ENCODE measurements at places on chromosomes 16 and 17. TPM values are rescaled to one million over a fixed set of nuclear protein-coding genes. Genes with fewer than 3 reads are reported as not detected.

GRCh38 chr17:49063652-49064051 is 66.5 kb downstream of the IGF2BP1 start:
- no peaks in the 10 kb centered on the region for H3K4me1 ChIP-seq
- no peaks in the 10 kb centered on the region for H3K36me3 ChIP-seq
- DNase-seq = no peak

DNA sequence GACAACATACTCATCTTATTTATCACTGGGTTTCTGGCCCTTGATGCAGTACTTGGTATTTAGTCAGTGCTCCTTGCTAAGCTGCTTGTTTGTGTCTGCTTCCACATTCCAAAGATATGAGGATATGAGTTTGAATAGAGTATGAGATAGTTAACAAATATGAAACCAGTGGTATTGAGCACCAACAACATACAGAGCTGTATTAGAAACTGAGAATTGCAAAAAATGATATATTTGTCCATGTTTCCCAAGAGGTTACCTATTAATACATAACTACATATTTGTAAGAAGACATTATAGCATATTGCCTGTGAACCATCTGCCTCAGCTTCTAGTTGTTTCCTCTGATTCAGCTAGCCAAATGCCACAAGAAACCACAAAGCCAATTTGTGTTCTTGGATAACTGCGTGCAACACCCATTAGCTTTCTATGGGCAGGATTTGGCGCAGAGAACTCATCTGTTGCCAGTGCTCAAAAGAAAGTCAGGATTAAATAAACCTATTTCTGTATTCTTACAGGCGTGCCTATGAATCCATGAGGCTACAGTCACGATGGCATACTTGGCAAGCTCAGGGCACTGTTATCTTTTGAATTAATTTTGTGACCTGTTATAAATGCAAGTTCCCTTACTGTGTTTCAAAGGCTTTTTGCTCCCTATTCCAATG is 194.4 kb downstream of the MAP2K6 start:
- no peak for DNase-seq
- H3K36me3 ChIP-seq = no peaks in the 10 kb centered on the region
- H3K4me3 ChIP-seq = no peak overlapping the region
- no peak overlapping the region for H3K27ac ChIP-seq
- H3K27me3 ChIP-seq = no peaks in the 10 kb centered on the region

GRCh38 chr17:73401911-73402310 is 90.1 kb upstream of the CDC42EP4 start:
- H3K36me3 ChIP-seq = no peaks in the 10 kb centered on the region
- no peak overlapping the region for H3K4me3 ChIP-seq
- peak; percentile 80 for DNase-seq
- no peak overlapping the region for H3K27ac ChIP-seq
- H3K4me1 ChIP-seq = no peaks in the 10 kb centered on the region
- H3K27me3 ChIP-seq = no peaks in the 10 kb centered on the region

DNA sequence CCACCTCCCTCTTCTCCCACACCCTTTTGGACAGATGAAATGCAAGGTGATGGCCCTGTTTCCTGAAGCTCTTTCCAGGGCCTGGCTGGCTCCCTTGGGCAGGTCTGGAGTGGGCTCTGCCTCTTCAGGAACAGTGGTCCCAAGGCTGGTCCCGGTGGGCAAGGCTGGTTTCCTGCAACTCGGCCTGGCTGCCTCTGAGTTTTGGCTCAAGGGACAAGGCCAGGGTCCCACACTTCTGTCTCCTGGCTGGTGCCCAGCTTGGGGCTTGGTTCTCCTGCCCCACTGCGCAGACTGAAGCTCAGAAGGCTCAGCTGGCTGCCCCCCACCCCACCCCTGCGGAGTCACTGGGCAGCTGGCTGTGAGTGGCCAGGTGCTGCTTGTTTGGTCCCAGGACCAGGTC is 3.8 kb upstream of the ACTG1 start:
- H3K27me3 ChIP-seq = no peaks in the 10 kb centered on the region
- peak; percentile 47 for DNase-seq
- no peak overlapping the region for H3K4me3 ChIP-seq
- no peaks in the 10 kb centered on the region for H3K4me1 ChIP-seq
- no peak overlapping the region for H3K27ac ChIP-seq

- H3K27ac ChIP-seq = no peak overlapping the region
- H3K4me1 ChIP-seq = no peaks in the 10 kb centered on the region
- H3K4me3 ChIP-seq = no peak overlapping the region
- peaks cover 3% of the 10 kb centered on the region for H3K36me3 ChIP-seq
- no peak for DNase-seq
- H3K27me3 ChIP-seq = no peaks in the 10 kb centered on the region
These were observed 46.8 kb downstream of the MAP2K4 start for GRCh38 chr17:12067485-12067884.

GRCh38 chr16:50396761-50397535 is 28.2 kb upstream of the BRD7 start:
- no peaks in the 10 kb centered on the region for H3K4me1 ChIP-seq
- H3K27ac ChIP-seq = no peak overlapping the region
- DNase-seq = no peak
- no peaks in the 10 kb centered on the region for H3K27me3 ChIP-seq
- H3K4me3 ChIP-seq = no peak overlapping the region

- H3K36me3 ChIP-seq = no peaks in the 10 kb centered on the region
- DNase-seq = no peak
- no peak overlapping the region for H3K27ac ChIP-seq
- no peaks in the 10 kb centered on the region for H3K4me1 ChIP-seq
- peaks cover 13% of the 10 kb centered on the region for H3K27me3 ChIP-seq
These were observed 1.3 kb downstream of the GNAO1 start for GRCh38 chr16:56192635-56192945.

GRCh38 chr16:76653390-76654026 is 376.3 kb downstream of the CNTNAP4 start:
- H3K27me3 ChIP-seq = no peaks in the 10 kb centered on the region
- H3K4me3 ChIP-seq = no peak overlapping the region
- H3K4me1 ChIP-seq = no peaks in the 10 kb centered on the region
- DNase-seq = no peak
- no peak overlapping the region for H3K27ac ChIP-seq

- H3K4me1 ChIP-seq = no peaks in the 10 kb centered on the region
- H3K27ac ChIP-seq = no peak overlapping the region
- H3K4me3 ChIP-seq = no peak overlapping the region
These were observed 14.0 kb upstream of the CCL2 start for GRCh38 chr17:34241062-34241461.

GRCh38 chr16:51392521-51393187 is 241.6 kb upstream of the SALL1 start:
- DNase-seq = peak; percentile 59
- H3K27me3 ChIP-seq = no peaks in the 10 kb centered on the region
- no peaks in the 10 kb centered on the region for H3K36me3 ChIP-seq
- H3K4me3 ChIP-seq = no peak overlapping the region
- no peak overlapping the region for H3K27ac ChIP-seq
- H3K4me1 ChIP-seq = no peaks in the 10 kb centered on the region

- H3K27me3 ChIP-seq = no peaks in the 10 kb centered on the region
- H3K4me1 ChIP-seq = peaks cover 7% of the 10 kb centered on the region
- DNase-seq = peak; percentile 97
- peak overlapping the region; percentile 9 for H3K27ac ChIP-seq
These were observed 6.6 kb downstream of the KCNAB3 start for GRCh38 chr17:7922845-7923628.

NACA2 gene
- not detected for polyA plus RNA-seq

WNK4 gene
- 26.4 TPM for polyA plus RNA-seq

ZMYND15 gene
- polyA plus RNA-seq = 1.3 TPM

Measured in kidney (tissue), 22 donors.